NK-92 treated with Interleukin-12 subunit alpha and Interleukin-12 subunit beta, amount 100 ng/mL, for 24 hours (cell line): ENCODE measurements at places on chromosomes 2 and 18.

GRCh38 chr2:156657809-156658208 lies 221.6 kb downstream of the GPD2 start:
- DNase-seq: no peak

DNA sequence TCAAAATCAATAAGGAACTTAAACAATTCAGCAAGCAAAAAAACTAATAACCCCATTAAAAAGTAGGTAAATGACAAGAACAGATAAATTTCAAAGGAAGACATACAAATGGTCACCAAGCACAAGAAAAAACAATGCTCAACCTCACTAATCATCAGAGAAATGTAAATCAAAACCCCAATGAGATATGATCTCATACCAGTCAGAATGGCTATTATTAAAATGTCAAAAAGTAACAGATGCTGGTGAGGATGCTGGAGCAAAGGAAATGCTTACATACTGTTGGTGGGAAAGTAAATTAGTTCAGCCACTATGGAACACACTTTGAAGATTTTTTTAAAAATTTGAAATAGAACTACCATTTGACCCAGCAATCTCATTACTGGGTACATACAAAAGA lies 538.0 kb downstream of the TMX3 start:
- DNase-seq: no peak

- DNase-seq: no peak
Measured at GRCh38 chr2:237877576-237878307, 18.3 kb downstream of the RAMP1 start.

GRCh38 chr18:74377776-74378175 lies 62.1 kb downstream of the C18orf63 start:
- no peak for DNase-seq

- DNase-seq: no peak
Measured at GRCh38 chr2:120607506-120607905, 128.2 kb upstream of the GLI2 start.

- no peak for DNase-seq
Measured at GRCh38 chr2:199509403-199509802, 51.7 kb upstream of the SATB2 start.
